ENCODE measurements at places on chromosomes 3 and 15. TPM values are rescaled to one million over a fixed set of nuclear protein-coding genes. Genes with fewer than 3 reads are reported as not detected.

Gene ZPLD1
- polyA plus RNA-seq: 0.12 TPM

Gene KATNBL1
- polyA plus RNA-seq: 59.9 TPM

Gene CYP8B1
- 0.23 TPM for polyA plus RNA-seq

Gene MUC4
- 0.66 TPM for polyA plus RNA-seq

Gene ZMYND10
- polyA plus RNA-seq: 3.3 TPM

Gene RHOV
- polyA plus RNA-seq: 1.9 TPM

Gene PTPRG
- polyA plus RNA-seq: 42.4 TPM

DNA sequence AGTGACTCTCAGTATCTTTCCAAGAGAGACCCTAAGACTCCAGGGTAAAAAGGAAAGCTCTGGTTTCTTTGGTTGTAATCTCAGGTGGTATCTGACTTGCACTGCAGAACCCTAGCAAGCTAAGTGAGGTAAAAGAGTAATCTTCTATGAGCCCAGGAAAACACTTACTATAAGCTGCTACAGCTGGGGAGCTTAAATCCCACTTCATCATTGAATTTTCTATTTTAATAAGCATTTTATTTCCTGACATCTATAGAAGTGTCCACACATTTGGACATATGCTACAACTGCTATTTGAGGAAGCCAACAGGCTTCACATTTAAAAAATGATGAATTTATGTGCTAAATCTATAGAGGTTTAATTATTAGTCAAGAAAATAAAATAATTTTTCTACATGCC lies 73.1 kb upstream of the GUCA1C start:
- DNase-seq: no peak

DNA sequence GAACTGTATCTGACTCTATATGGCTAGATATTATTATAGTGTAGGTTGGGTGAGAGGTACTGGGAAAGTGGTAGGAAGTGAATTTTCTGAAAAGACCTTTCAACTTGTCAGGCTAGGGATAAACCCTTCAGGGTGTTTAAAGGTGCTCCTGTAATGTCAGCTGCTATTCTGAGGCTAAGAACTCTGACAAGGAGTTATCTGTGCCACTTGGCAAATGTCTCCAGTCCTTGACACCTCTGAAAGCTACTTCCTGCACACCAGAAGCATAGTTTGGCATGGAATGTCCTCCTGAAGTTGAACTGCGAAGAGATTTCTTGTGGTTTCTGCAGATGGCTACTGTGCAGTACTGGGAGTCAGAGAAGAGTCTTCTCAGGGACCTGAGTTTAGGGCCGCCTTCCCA lies 194.3 kb downstream of the CDIN1 start:
- DNase-seq: no peak

DNA sequence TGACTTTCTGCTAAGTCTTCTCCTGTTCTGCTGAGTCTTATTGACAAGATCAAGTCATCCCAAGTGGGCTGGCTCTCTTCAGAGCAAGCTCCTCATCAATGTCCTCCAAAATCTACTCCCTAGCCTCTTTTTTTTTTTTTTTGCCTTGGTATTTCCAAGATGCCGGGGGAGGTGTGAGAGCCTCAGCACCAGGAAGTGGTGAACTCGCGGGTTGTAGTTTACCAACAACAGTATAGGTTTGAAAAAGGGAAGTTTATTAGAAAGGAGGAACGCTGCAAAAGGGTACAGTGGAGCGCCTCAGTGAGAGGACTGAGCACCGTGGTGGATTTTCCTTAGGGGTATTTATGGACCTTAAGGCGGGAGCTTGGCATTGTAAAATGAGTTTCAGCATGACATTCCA lies 94.3 kb upstream of the SGO1 start:
- no peak for DNase-seq

DNA sequence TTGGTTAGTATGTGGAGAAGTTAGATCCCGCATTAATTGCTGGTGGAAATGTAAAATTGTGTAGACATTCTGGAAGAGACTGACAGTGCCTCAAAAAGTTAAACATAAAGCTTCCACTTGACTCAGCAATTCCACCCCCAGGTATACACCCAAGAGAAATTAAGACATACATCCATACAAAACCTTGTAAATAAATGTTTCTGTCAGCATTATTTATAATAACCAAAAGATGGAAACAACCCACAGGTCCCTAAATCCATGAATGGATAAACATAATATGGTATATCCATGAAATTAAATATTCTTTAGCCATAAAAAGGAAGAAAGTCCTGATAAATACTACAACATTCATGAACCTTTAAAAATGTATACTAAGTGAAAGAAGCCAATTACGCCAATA lies 817.4 kb downstream of the NTRK3 start:
- no peak for DNase-seq

DNA sequence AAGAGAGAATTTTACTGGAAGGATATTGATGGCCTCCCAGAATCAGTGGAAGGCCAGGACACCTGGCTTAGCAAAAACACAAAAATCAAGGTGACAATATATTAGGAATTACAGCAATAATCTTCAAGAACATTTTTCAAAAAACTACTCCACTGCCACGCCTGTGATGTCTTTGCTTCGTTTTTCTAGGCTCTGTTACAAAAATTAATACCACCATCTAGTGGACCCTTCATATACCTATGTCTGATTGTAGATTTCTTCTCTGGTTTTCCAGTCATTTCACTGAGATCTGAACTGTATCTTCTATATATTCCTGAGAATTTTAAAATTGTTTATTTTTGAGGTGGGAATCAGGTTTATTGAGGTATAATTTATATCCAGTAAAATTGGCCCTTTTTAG lies 5.6 kb upstream of the SLC33A1 start:
- no peak for DNase-seq

DNA sequence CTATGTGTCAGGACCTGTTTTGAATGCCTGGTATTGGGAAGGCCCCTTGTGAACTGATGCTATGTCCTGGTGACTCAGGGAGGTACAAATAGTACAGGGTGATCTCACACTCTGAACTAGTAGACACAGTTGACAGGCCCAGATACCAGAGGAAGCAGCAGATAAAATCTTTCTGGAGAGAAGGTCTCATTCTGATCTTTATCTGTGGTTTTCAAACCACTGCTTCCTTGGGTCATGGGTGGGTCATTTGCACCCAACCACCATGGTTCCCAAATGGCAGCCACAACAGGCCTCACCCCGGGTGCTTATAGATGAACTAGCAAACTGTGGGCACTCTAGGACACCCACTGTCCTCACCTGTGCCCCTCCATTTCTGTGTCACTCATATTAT lies 43.4 kb downstream of the PXYLP1 start:
- DNase-seq: no peak

DNA sequence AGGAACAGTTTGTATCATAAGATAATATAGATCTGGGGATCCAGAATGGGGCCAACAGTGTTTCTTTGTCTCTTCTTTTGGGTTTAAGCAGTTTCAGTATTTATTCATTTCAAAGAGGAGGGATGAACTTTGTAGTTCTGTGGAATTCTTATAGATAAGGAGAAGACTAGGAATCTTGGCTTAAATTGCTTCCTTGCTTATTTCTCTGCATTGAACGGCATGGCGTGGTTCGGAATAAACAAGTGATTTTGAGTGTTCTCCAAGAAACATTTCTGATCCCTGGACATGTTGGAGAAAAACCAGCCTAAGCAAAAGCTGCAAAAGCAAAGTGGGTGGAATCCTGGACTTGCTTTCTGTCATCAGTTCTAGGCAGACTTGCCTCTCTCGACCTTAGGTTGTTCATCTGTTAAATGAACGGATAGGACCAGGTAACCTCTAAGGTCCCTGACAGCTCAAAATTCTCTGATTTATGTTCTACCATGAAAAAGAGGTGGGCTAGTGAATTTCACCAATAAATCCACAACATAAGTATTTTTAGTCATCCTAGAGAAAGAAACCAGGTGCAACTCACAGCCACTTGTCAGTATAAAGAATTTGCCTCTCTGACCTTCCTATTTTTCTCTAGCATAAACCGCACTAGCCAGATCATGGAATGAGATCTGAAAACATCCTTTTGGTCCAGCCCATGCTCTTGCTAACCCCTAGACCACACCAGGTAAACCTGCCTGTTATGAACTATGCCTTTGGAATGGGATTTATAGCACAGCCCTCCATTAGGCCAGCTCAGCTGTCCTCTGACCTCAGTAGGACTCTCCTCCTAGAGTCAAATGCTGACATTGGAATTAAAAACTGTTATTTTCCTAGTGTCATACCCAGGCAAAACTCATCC lies 78.8 kb downstream of the CLDN11 start:
- no peak for DNase-seq

GRCh38 chr3:188274249-188274915 lies 120.4 kb downstream of the LPP start:
- DNase-seq: no peak

DNA sequence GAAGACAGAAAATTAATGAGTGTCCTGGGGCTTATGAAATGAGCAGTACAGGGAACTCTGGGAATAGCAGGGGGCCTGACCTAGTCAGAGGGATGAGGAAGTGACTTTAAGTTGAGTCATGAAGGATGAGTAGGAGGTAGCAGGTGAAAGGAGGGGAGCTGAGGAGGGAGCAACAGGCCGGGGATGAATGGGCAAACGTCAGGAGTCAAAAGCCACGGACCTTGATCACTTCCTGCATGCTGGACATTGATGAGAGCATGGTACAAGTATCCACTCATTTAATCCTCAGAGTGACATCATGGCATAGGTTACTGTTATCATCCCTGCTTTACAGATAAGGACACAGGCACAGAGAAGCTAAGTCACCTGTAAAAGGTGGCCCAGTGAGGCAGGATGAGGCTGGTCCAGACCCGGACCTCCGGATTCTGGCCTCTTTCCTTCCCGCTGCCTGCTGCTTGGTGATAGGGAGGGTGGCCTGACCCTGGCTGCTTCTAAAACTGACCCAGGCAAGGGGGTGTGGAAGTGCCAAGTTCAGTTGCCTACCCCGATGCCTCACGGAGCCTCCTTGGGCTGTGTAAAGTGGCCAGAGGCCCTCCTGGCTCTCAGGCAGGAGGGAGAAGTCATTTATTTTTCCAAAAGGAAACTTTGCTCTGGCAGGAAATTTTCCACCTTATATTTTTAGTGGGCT lies 7.6 kb downstream of the CORO2B start:
- DNase-seq: no peak

DNA sequence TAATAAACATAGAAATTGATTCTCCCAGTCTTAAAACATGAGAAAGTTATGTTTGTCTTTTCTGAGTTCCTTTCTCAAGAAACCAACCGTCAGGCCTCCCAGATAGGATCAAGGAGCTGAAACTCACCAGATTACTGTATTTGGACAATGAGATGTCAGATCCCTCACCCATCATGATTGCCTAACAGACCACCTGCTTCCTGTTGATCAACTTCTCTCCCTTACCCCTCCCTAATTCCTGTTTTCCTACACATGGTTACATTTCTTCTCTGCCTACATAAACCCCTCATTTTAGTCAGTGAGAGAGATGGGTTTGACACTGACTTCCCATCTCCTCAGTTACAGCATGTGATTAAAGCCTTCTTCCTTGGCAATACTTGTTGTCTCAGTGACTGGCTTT lies 917.5 kb downstream of the FHIT start:
- no peak for DNase-seq

- DNase-seq: no peak
These were observed 93.4 kb downstream of the CCNL1 start for GRCh38 chr3:157066335-157067098.
